NCI-H2029 treated with DMSO at 0.1 percent for 48 hours (cell line): ENCODE measurements at places on chromosomes 7 and 10.

GRCh38 chr7:37920305-37920848 lies at the start of gene EPDR1:
TSS of gene EPDR1 (plus strand) at chr7:37920640. CDS start at chr7:37920940, 300 bp downstream.
- no peak for DNase-seq

DNA sequence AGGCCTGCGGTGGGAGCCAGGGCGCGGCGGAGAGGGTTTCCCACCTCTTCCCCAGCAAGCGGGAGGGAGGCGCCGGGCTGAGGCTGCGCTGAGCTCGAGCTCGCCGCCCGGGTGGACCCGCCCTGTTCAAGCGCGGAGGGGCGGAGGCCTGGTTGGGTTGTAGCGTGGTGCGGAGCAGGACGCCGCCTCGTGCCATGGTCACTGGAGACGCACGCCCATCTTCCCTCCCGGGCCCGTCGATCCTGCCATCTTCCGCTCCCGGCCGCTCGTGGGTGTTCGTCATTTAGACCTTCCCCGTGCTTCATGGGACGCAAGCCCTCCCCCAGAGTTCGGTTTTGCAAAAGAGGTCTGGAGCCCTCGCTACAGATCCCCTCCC lies 9.3 kb upstream of the EN2 start:
- DNase-seq: no peak

- DNase-seq: no peak
Measured at GRCh38 chr7:149367418-149368180, 93.3 kb downstream of the ZNF777 start.

DNA sequence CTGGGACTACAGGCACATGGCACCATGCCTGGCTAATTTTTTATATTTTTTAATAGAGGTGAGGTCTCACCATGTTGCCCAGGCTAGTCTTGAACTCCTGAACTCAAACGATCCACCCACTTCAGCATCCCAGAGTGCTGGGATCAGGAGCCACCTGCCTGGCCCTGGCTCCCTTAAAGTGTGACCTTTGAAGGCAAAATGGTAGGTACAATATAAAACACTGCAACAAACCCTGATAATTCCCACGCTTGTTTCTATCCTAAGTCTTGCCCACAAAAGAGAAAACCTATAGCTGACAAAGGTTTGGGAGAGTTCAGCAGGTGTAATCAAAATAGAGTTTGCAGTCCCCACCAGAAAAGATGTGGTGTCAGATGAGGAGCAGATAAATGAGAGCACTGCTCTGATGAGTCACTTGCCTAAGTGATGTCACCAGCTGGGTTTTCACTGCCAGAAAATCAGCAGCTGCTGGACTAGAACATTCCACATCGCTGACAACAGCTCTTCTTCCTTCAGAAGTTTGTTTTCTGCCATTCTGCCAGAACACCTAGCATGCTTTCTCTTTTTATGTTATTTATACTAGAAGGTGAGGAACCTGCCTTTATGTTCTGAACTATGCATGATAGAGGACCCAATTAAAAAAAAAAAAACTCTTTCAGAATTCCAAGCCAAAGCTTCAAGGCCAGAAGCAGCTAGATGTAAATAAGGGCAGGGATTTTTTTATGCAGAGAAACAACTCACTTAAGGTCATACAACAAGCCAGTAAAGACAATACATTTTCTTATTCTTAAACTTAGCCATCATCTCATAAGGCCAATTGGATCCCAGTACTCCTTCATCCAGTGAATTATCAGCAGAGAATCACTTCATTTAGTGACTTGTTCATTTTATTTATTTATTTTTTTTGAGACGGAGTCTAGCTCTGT lies 18.0 kb downstream of the PURB start:
- no peak for DNase-seq

- DNase-seq: no peak
Measured at GRCh38 chr7:35993113-35993512, 159.9 kb upstream of the EEPD1 start.

- DNase-seq: no peak
Measured at GRCh38 chr7:33853361-33854062, 51.8 kb upstream of the BMPER start.

DNA sequence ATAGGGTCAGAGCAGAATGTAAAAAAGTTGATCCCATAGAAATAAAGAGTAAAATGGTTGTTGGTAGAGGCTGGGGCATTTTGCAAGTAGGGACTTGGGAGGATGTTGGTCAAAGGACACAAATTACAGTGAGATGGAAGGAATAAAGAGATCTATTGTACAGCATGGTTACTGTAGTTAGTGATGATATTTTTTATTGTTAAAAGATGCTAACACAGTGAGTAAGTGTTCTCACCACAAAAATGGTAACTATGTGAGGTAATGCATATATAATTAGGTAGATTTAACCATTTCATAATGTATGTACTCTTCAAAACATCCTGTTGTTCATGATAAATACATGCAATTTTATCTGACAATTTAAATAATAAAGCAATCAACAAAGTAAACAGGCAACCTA lies 280.7 kb upstream of the MAGI2 start:
- no peak for DNase-seq

DNA sequence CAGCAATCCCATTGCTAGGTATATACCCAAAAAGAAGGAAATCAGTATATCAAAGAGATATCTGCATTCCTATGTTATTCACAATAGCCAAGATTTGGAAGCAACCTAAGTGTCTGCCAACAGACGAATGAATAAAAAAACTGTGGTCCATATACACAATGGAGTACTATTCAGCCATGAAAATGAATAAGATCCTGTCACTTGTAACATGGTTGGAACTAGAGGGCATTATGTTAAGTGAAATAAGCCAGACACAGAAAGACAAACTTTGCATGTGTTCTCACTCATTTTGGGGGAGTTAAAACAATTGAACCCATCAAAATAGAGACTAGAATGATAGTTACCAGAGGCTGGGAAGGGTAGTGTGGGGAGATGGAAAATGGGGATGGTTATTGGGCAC lies 323.5 kb upstream of the NFE2L3 start:
- DNase-seq: no peak

GRCh38 chr7:13062631-13063030 lies 375.2 kb downstream of the ARL4A start:
- no peak for DNase-seq

DNA sequence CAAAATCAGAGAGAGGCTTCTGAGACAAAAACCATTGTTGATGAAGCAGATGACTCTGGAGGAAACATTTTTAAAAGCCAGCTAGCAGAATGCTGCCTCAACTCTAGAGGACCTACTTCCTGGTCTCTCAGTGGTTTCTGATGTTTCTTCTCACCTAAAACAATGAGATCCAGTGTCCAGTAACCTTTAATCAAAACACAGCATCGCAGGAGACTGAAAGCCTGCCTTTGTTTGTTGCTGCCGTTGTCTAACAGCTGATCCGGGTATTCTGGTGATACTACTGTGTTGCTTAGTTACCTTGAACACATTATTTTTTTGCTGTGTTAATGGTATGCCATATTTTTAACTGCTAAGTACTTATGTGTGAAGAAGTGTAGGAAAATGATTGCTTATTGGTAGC lies 70.9 kb downstream of the WIPF3 start:
- DNase-seq: no peak

GRCh38 chr7:2112261-2113198 lies 120.2 kb downstream of the MAD1L1 start:
- no peak for DNase-seq

DNA sequence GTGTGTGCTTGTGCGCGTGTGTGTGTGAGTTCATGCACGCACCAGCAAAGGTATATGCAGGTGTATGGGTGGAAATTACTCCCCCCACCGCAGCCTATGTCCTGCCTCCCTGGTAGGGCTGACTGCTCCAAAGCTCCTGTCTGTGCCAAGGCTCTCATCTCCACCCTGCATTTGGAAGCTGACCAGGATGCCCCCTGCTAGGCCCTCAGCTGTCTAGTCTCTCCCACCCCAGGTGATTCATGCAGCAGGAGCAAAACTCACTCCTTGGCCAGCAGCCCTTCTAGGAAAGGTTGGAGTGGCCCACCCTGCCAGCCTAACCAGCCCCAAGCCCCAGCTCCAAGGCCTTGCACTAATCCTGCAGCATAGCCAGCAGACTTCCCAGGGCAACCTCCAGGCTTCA lies 148.4 kb downstream of the GRID1 start:
- no peak for DNase-seq

- DNase-seq: no peak
Measured at GRCh38 chr10:105239311-105240219, 598.5 kb downstream of the SORCS3 start.
